ENCODE measurements at places on chromosomes 3 and 15.

GRCh38 chr15:41650806-41651205, 9.4 kb upstream of the MGA start:
- no peak for DNase-seq

DNA sequence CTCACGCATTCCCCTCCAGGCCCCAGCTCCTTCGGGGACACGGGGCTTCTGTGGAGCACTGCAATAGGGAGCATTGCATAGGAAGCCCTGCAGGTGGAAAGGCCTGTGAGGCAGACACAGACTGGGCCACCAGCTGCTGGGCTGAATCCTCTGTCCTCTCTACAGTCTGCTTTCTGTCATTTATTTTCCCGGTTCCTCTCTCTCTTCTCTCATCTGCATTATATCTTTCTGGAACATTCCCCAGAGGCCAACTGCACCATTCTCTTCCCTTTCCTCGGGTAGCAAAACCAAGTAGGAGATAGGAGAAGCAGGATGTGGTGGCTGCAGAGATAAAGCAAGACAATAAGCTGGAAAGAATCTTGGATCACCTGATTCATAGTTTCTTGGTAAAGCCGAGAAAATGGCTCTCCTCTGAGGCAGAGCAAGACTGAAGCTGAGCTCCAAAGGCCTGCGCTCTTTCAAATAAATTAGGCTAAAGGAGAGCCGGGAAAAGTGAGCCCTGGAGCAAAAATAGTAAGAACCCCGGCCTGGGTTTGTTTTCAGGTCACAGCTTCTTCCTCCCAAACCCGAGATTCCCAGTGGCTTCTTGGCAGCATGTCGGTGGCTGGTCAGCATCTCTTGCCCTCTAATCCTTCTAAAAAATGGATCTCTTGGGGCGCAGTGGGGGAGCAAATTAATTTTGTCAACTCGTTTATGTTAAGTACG, 5.3 kb downstream of the TM4SF4 start:
- DNase-seq: peak; percentile 9

DNA sequence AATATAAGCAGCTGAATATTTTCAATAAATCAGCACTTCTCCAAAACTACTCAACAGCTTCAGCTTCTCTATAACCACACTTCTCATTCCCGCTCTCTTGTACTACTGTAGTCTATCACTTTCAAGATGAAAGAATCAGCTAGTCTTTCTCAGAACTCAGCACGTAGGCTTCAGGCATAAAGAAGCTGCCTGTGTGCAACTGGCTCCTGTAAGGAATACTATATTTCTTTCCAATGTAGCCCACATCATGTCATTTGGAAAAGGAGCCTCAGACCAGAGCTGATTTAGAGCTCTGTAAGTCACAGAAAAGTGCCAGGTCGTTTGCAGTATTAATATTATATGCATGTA, 62.3 kb downstream of the FMN1 start:
- no peak for DNase-seq

DNA sequence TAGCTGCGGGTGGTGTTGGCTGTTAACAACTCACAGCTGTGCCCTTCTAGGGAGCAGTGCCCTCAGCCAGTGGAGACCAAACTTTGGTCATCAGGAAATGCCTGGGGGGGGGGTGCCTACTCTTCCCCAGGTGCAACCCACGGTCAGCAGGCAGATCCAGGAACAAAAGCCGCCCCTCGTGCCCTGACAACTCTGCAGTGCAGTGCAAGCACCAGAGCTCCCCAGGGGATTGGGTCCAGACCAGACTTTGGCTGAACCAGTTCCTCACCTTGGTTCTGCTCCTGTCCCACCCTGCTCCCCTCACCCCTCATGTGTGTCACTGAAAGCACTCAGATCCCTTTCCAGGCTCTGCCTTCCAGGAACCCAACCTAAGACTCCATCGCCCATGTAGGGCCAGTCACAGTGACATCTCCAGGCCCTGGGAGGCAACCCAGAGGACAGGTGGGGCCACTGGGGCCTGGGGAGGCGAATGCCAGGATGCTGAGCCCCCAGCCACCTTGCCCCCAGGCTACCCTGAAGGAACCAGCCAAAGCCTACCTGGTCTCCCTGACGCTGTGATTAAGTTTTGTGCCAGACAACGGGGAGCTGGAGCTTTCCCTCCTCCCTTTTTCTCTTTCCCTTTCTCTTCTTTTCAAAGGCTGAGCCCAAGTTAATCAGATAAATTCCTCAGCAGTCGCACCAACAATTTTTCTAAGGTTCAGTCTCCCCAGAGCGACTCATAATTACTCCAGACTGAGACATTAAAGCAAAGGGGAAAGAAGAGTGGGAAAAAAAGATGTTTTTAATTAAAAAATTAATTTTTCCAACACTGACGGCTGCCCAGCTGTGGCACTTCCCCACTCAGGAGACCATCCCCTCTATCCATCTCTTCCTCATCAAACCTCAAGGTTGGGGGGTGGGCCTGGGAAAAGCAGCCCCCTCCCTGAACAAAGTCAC, 207.5 kb upstream of the LINGO1 start:
- DNase-seq: no peak

DNA sequence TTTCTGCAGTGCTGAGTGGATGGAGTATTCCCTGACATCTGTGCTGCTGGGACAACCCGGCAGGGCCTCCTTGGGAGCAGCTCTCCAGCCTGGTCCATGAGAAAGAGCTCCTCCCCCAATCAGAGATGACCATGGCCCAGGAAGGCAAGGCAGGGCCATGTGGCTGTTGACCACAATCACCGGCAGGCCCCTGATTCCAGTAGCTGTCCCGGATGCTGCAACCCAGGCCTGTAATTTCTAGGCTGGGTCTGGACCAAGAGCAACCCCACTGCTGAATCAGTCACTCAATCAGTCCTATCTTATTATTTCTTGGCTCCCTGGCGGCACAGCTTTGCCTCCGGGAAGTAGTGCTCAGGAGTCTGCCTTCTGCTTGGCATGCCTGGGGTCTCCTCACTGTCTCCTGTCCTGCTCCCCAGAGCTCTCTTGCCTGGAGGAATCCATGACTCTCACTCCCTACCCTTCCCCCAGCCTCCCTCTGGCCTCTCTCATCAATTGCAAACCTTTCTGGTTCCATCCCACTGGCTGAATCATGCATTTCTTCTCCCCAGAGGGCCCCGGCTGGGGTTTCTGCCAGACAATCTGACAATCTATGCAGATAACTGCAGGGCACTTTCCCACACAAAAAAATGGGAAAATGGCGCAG, 32.6 kb upstream of the ITGA11 start:
- no peak for DNase-seq

GRCh38 chr3:194711286-194711685, 25.6 kb downstream of the FAM43A start:
- no peak for DNase-seq

- peak; percentile 93 for DNase-seq
Measured at GRCh38 chr15:77944002-77944867, 133.3 kb downstream of the TBC1D2B start.

DNA sequence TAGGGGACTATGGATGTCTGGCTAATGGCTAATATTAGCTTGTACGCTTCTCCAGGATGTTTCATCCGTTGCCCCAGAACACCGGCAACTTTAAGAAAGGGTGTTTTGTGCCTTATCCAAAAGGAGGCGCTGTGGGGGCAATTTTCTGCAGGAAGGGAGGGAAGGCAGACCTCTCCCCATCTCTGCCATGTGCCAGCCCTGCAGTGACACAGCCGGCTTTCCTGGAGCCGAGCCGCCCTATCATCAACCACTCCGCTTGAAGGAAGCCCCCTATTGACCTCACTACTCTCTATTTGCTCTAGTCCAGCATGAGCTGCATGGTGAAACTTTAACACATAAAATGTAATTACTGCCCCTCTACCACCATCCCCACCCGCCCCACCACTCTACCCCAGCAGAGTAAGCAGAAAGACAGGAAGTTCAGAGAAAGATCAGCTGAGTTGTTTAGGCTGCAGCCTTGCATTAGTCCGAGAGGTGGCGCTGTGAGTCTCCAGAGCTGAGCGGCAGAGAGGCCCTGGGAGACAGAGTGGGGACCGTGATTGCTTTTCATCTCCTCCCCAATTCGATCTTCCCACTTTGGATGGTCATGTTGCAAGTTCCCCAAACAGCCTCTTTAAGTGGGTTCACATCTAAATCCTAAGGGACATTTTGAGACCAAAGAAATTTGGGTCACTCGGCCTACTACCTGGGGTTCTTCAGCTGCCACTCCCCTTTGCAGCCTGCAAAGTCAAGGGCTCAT, 24.5 kb upstream of the RAD18 start:
- DNase-seq: peak; percentile 91

GRCh38 chr3:94693997-94694640, 631.3 kb downstream of the NSUN3 start:
- no peak for DNase-seq

DNA sequence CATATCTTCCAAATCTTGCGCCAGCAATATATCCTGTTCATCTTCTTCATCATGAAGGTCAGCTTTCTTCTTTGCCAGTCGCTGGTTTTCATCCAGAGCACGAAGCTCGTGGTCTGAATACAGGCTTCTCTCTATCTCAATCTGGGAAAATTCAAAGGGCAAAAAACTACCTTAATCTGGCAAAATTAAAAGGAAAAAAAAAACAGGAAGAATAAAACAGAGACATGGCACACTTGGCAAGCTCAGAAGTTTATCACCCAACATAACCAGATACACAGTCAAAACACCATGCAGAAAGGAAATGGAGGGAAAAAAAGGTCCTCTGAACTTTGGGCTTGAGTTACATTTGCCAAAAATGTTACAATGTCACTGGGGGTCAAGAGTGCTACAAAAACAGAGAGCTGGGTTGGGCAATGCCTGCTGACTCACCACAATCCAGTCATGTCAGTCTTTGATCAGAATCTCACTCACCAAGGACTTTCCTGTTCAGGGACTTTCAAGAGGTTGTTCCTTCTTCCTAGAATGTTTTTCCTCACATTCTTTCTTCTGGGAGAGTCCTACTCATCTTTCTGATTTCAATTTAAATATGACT, 1.5 kb downstream of the MRPL46 start:
- no peak for DNase-seq

DNA sequence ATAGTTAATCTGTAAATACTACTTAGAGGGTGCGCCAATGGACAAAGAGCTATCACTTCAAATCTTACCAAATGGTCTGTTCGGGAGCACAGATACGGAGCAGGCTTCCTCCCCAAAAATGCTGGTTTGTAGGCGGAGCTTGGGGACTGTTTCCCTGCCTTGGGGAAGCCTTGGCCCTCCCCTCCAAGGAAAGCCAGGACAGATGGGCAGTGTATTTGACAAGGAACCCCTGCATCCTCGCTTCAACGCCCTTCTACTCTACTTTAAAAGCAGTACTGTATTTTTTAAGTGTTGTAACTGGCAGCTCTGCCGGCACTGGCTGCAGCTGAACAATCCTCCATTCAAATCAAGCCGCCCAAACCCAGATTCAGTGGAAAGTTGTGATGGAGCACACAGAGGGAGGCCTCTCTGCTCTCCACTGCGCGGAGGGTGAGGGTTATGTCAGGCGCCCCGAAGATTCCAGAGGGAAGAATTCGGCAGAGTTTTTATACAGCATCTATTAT, 83.1 kb upstream of the FNDC3B start:
- DNase-seq: no peak

GRCh38 chr15:39102431-39102830, 478.4 kb upstream of the THBS1 start:
- no peak for DNase-seq

DNA sequence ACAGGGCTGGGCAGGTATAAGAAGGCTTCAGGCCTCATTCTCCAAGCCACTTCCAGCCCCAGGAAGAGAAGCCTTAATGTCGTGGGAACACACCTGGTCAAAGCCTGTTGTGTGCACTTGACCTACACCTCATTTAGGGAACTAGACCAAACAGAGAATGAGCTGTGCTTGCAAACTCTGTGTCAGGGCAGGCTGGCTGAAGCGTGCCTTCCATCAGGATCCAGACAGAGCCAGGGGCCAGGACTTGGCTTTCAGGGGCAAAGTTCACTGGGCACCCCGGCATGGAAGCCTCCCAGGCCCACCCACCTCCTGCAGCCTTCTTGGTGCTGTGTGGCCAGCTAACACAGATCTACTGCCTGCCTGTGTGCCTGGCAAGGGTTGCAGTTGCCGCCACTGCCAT, 11.5 kb downstream of the RBPMS2 start:
- DNase-seq: no peak

DNA sequence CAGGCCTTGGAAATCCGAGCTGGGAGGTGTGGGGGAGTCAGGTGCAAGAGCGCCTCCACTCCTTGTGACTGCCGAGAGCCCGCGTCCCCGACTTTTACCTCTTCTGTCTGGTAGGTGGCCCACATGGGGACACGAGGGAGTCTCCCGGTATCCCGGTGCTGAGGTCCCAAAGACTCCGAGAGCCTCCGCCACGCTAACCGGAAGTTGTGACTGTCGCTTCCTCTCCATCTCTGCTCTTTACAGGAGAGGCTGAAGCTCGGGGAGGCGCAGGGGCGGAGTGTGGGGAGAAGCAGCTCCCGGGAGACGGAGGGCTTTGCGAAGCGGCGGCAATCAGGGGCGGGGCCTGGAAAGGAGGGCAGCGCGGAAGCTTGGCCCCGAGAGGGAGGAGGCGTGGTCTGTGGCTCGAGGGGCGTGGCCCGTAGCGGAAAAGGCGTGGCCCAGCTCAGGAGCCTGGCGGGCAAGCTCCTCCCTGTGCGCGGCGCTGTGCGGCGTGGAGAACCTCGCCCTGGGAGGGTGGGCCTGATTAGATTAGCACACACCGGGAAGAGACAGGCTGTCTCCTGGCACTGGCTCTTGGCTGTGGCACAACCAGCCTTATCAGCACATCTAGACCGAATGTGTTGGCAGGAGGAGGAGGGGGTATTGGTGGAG, 143.9 kb downstream of the GABRB3 start:
- peak; percentile 87 for DNase-seq

GRCh38 chr15:48625126-48625525, 20.4 kb downstream of the FBN1 start:
- no peak for DNase-seq

- no peak for DNase-seq
Measured at GRCh38 chr3:123947482-123947881, 13.5 kb downstream of the CCDC14 start.

GRCh38 chr3:101212730-101213129, 107.6 kb downstream of the IMPG2 start:
- DNase-seq: no peak

- peak; percentile 48 for DNase-seq
Measured at GRCh38 chr15:66617137-66618090, 51.6 kb upstream of the LCTL start.

- DNase-seq: no peak
Measured at GRCh38 chr3:113287111-113287802, 75.9 kb downstream of the BOC start.

DNA sequence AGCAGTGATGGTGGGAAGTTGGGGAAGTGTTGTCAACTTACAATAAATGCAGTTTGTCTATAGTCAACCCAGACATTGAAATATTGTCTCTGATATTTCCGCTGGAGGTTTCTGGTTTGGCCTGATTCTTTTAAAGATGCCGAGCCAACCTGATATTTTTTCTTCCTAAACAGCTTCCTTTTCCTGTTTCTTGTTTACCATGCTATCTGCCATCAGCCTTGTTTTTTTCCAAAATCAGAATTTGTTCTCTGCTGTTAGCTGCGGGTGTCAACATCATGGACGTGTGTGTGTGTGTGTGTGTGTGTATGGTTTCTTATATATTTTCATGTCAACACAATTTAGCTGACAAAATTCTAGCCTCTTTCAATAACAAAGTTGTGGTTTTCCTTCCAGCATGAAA, 41.2 kb upstream of the XCR1 start:
- no peak for DNase-seq
